ENCODE measurements at places on chromosomes 4 and X. TPM values are rescaled to one million over a fixed set of nuclear protein-coding genes. Genes with fewer than 3 reads are reported as not detected.

The MAGEE1 gene
- polyA plus RNA-seq = 0.16 TPM

The SRPX2 gene
- 87.1 TPM for polyA plus RNA-seq

The CXCR3 gene
- polyA plus RNA-seq = not detected

The TIGD4 gene
- not detected for polyA plus RNA-seq

The ASB12 gene
- not detected for polyA plus RNA-seq

The SERTM2 gene
- polyA plus RNA-seq = 0.02 TPM

The MAGEA10 gene
- polyA plus RNA-seq = not detected

The TEX13B gene
- polyA plus RNA-seq = not detected

The SASH3 gene
- polyA plus RNA-seq = not detected

The PLP2 gene
- polyA plus RNA-seq = 79.6 TPM

The TMA16 gene
- polyA plus RNA-seq = 15.3 TPM

The LONRF3 gene
- not detected for polyA plus RNA-seq

The APLN gene
- 0.27 TPM for polyA plus RNA-seq

The ARHGEF6 gene
- 6.8 TPM for polyA plus RNA-seq

The RHOH gene
- polyA plus RNA-seq = not detected

The GABRB1 gene
- polyA plus RNA-seq = 7.1 TPM

The TMEM144 gene
- polyA plus RNA-seq = 1.5 TPM

The TEX11 gene
- polyA plus RNA-seq = not detected

The EFHC2 gene
- polyA plus RNA-seq = 0.42 TPM

The MAGEA9B gene
- polyA plus RNA-seq = not detected

The F8A1 gene
- 1.5 TPM for polyA plus RNA-seq

The PRKG2 gene
- polyA plus RNA-seq = 0.74 TPM
